ENCODE measurements at places on chromosomes 6 and 20. TPM values are rescaled to one million over a fixed set of nuclear protein-coding genes. Genes with fewer than 3 reads are reported as not detected.

SYNDIG1 gene
- total RNA-seq, result not detected

- H3K4me3 ChIP-seq, result no peak overlapping the region
- no peak overlapping the region for H3K27ac ChIP-seq
- H3K4me1 ChIP-seq, result no peaks in the 10 kb centered on the region
- no peaks in the 10 kb centered on the region for H3K36me3 ChIP-seq
- peaks cover 4% of the 10 kb centered on the region for H3K27me3 ChIP-seq
Observed at GRCh38 chr20:47773371-47773786, 11.9 kb downstream of the SULF2 start.

DNA sequence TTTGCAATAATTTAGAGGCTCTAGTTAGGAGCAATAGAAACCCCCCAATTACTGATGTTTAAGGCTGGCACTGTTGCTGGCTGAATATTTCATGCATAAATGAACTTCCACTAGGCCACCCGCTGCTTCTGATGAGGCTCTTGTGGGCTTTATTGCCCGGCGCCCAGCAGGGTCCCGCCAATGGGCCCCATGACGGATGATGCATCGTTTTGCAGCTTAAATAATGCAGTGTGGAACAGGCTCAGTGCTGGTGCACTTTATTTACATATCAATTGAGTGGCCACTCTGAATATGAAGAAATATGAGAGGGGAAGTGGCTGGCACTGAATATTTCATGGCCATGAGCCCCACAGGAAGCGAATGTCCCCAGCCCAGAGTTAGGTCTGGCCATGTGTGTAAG lies 155.3 kb upstream of the MAFB start:
- no peaks in the 10 kb centered on the region for H3K27me3 ChIP-seq
- no peaks in the 10 kb centered on the region for H3K4me1 ChIP-seq
- H3K4me3 ChIP-seq, result no peak overlapping the region
- DNase-seq, result no peak
- no peak overlapping the region for H3K27ac ChIP-seq

GRCh38 chr6:82217018-82217586 lies 30.4 kb downstream of the IBTK start:
- peaks cover 71% of the 10 kb centered on the region for H3K36me3 ChIP-seq
- H3K4me1 ChIP-seq, result no peaks in the 10 kb centered on the region
- no peak for DNase-seq
- H3K27me3 ChIP-seq, result no peaks in the 10 kb centered on the region
- no peak overlapping the region for H3K4me3 ChIP-seq

DNA sequence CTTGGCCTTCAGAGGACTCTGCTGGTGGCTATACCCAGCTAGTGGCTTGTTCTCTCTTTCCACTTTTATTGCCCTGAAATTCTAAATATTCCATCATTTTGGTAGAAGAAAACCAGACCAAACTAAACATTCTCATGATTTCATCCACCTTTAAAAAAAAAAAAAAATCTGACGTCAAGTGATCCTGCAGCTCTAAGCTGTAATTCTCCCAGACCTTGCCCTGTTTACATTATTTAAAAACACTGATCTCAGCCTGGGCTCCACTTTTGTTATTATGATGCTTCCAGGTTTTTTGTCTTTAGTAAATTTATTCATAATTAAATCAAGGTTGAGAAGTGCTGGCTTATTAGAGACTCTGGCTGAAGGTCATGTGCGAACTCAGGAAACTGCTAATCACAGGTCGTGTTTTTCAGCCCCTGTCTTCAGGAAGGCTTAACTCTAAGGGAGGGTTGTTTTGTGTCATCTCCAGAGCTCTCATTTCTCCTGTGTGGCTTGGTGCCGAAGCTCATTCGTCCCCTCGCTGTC lies 114.4 kb downstream of the MTHFD1L start:
- no peaks in the 10 kb centered on the region for H3K27me3 ChIP-seq
- H3K4me3 ChIP-seq, result no peak overlapping the region
- H3K4me1 ChIP-seq, result no peaks in the 10 kb centered on the region
- no peaks in the 10 kb centered on the region for H3K36me3 ChIP-seq

DNA sequence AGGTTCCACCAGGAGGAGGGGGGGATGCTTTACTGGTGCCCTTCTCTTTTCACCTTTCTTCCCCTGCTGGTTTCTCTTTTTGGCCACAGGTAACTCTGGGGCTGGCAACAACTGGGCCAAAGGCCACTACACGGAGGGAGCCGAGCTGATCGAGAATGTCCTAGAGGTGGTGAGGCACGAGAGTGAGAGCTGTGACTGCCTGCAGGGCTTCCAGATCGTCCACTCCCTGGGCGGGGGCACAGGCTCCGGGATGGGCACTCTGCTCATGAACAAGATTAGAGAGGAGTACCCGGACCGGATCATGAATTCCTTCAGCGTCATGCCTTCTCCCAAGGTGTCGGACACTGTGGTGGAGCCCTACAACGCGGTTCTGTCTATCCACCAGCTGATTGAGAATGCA lies 4.4 kb downstream of the TUBB1 start:
- no peaks in the 10 kb centered on the region for H3K27me3 ChIP-seq
- peaks cover 20% of the 10 kb centered on the region for H3K4me1 ChIP-seq
- H3K27ac ChIP-seq, result no peak overlapping the region
- peaks cover 59% of the 10 kb centered on the region for H3K36me3 ChIP-seq
- no peak overlapping the region for H3K4me3 ChIP-seq
- no peak for DNase-seq

ANGPT4 gene
- total RNA-seq, result not detected

GRCh38 chr6:54913211-54913610 lies 66.6 kb downstream of the FAM83B start:
- H3K4me1 ChIP-seq, result no peaks in the 10 kb centered on the region
- no peak for DNase-seq
- H3K27ac ChIP-seq, result no peak overlapping the region
- no peak overlapping the region for H3K4me3 ChIP-seq

EDN3 gene
- total RNA-seq, result 0.44 TPM

DNA sequence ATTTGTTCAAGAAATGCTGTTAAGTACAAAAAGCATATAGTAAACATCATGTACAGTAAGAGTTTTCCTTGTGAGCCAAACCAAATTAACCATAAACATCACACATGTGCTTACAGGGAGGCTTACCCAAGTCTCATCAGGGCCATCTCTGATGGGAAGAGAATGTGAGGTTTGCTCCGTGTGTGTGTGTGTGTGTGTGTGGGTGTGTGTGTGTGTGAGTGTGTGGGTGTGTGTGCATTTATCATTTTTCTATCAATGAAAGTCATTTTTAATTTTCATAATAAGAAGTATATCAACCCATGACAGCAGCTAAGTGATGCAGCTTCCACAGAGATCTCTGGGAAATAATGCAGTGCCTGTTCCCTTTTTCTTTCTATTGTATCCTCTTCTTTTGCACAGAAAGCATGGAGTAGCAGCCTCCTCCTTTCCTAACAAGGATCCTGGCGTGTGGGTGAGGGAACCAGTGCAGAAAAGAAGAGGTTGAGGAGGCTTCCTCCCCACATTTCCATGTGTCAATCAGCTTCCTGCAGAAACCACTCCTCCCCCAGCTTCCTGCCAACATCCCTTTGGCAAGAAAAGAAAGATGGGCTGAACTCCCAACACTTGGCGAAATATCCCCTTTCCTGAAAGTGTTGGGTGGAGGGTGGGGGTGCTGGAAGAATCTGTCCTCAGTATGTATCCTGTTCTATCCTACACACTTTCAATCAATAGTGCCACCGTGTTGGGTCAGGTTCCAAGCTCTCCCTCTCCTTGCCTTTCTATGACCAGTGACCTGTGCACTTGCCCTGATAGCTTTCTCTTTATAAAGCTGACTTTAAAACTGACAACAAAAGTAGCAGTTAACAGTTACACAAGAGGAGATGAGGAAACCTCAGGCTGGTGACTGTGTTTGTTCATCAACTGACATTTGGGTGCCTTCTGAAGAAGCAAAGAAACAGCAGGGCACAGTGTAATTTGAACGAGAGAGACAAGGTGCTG lies 251.8 kb upstream of the CITED2 start:
- peaks cover 6% of the 10 kb centered on the region for H3K27me3 ChIP-seq
- H3K4me3 ChIP-seq, result no peak overlapping the region
- H3K36me3 ChIP-seq, result no peaks in the 10 kb centered on the region
- H3K4me1 ChIP-seq, result no peaks in the 10 kb centered on the region
- no peak overlapping the region for H3K27ac ChIP-seq

DNA sequence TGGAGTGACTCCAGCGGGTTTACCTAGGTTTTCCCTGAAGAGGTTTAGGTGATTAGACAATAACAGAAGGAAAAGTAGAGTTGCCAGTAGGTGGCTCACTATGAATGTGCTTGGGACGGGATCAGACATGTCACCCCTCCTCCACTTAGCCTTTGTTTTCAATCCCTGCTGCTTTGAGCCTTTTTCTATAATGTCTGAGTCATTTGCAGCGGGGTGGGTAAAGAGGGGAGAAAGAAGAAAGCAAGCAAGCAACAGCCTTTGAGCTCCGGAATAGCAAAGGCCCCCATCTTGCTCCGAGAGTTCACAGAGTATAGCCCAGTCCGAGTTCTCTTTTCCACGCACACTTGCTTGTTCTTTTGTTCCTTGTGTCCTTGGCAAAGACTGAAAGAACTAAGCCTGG lies 129.1 kb downstream of the PACRG start:
- DNase-seq, result no peak
- no peak overlapping the region for H3K27ac ChIP-seq
- H3K36me3 ChIP-seq, result no peaks in the 10 kb centered on the region
- no peaks in the 10 kb centered on the region for H3K27me3 ChIP-seq

DEFB132 gene
- total RNA-seq, result not detected

DNA sequence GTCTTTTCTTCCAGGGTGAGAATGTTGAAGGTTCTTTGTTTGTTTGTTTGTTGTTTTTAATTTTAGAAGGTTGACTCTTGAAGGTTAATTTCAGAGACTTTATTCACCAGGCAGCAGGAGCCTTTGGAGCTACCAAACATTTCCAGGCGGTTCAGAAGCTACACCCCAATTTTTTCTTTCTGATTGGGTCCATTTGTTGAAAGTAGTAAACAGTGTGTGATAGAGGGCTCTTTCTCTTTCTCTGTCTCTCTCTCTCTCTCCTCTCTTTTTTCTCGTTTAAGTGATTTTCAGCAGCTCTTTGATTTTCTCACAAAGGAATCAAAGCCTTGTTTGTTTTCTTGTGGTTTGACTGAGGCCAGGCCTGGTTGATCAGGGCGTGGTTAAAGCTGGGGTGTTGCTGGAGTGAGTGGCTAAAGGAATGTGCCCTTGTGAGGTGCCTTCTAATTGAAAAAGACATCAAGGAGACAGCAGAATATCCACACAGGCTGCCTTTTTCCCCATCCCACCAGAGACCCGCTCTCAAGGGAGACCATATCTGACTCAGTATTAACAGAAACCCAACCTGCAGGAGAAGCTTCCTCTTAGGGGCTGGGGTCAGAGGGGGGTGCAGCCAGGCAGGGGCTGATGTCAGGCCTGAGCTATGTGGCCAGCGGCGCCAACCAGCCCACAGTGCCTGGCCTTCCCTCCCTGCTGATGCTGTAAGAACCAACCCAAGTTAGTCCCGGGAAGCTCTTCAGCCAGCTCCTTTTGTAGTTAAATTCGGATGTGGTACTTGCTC lies 40.4 kb upstream of the NAA20 start:
- H3K27me3 ChIP-seq, result no peaks in the 10 kb centered on the region
- H3K36me3 ChIP-seq, result no peaks in the 10 kb centered on the region
- no peak for DNase-seq
- no peak overlapping the region for H3K4me3 ChIP-seq
- H3K4me1 ChIP-seq, result no peaks in the 10 kb centered on the region

DNA sequence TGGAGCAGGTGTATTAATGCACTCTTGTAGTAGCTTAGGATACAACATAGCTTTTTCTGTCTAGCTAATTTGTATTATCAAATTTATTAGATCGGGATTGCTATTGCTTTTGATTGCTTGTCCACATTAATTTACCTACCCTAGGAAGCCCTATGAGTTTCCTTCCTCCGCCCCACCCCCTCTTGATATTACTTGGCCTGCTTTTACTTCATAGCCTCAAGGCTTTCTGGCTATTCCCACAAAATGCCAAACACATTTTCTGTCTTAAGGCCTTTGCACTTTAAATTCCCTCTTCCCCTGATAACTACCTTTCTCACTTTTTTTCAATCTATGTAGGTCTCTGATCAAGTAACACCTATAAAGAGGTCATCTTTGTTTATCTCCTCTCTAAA lies 99.1 kb upstream of the PRSS16 start:
- H3K4me1 ChIP-seq, result peaks cover 21% of the 10 kb centered on the region
- no peak overlapping the region for H3K27ac ChIP-seq
- no peak for DNase-seq

GRCh38 chr6:13702809-13703302 lies 8.8 kb downstream of the RANBP9 start:
- H3K27me3 ChIP-seq, result no peaks in the 10 kb centered on the region
- peak overlapping the region; percentile 11 for H3K4me3 ChIP-seq
- H3K27ac ChIP-seq, result peak overlapping the region; percentile 1

DNA sequence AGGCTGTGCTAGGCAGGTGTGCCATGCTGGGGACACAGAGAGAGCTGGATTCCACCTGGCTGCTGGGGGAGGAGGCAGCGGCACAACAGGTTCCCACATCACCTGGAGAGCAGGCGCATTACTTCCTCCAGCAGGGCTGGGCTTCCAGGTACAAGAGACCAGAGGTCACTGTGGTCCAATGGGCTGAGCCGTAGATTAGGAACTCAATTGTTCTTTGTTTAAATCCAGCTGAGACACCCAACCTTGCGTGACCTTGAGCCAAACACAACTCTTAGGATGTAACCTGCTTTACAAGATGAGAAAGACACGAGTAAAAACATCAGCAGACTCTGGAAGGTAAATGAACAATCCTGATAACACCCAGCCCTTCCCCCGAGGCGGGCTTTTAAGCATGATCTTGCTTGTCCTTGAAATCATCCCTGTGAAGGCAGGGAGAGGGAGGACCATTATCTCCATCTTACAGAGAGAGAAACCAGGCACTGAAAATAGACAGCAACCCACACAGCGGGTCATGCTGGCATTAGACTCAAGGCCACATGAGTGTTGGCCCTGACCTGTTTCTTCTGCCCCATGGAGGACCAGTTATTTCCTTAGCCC lies 216.5 kb upstream of the RREB1 start:
- no peak overlapping the region for H3K4me3 ChIP-seq
- H3K36me3 ChIP-seq, result no peaks in the 10 kb centered on the region
- no peaks in the 10 kb centered on the region for H3K27me3 ChIP-seq
- H3K27ac ChIP-seq, result no peak overlapping the region

DNA sequence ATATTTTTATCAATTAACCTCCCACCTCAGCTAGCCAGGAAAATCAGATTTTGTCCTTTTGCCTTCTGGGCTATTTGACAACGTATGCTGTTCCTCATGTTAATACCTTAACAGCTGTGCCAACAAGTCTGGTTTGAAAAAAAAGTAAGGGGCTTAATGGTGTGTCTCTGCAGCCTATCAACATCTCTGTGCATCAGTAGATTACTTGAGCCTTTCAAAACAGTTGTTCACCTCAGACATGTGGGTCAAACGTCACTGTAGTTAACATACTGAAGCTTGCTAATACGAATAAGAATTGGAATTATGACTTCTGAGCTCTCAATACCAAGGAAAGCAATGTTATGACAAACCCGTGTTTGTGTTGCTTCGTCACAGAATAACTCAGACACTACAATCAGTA lies 23.0 kb downstream of the CEP57L1 start:
- no peak overlapping the region for H3K4me3 ChIP-seq
- DNase-seq, result no peak
- no peaks in the 10 kb centered on the region for H3K27me3 ChIP-seq
- H3K27ac ChIP-seq, result no peak overlapping the region
- H3K4me1 ChIP-seq, result no peaks in the 10 kb centered on the region
- H3K36me3 ChIP-seq, result no peaks in the 10 kb centered on the region

USP49 gene
- total RNA-seq, result 2.9 TPM

- H3K4me3 ChIP-seq, result no peak overlapping the region
- no peaks in the 10 kb centered on the region for H3K27me3 ChIP-seq
- peaks cover 9% of the 10 kb centered on the region for H3K36me3 ChIP-seq
- no peak overlapping the region for H3K27ac ChIP-seq
- DNase-seq, result no peak
Observed at GRCh38 chr6:167892835-167893815, 66.4 kb downstream of the AFDN start.
